ENCODE measurements at places on chromosomes 6 and 20.

DNA sequence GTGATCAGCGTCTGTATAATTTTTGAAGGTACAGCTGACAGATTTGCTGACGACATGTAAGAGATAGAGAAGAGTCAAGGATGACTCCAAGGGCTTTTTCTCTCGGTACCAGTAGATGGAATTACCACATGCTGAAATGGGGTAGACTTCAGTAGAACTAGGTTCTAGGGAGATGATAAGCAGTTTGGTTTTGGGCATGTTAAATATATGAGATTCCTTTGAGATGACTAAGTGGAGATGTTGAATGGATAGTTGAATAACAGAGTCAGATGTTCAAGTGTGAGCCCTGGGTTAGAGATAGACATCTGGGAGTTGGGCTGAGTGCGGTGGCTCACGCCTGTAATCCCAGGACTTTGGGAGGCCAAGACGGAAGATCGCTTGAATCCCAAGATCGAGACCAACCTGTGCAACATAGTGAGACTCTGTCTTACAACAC, 50.0 kb downstream of the PHF20 start:
- peak; percentile 80 for DNase-seq

- no peak for DNase-seq
Observed at GRCh38 chr6:107894809-107895396, 63.1 kb downstream of the SEC63 start.

DNA sequence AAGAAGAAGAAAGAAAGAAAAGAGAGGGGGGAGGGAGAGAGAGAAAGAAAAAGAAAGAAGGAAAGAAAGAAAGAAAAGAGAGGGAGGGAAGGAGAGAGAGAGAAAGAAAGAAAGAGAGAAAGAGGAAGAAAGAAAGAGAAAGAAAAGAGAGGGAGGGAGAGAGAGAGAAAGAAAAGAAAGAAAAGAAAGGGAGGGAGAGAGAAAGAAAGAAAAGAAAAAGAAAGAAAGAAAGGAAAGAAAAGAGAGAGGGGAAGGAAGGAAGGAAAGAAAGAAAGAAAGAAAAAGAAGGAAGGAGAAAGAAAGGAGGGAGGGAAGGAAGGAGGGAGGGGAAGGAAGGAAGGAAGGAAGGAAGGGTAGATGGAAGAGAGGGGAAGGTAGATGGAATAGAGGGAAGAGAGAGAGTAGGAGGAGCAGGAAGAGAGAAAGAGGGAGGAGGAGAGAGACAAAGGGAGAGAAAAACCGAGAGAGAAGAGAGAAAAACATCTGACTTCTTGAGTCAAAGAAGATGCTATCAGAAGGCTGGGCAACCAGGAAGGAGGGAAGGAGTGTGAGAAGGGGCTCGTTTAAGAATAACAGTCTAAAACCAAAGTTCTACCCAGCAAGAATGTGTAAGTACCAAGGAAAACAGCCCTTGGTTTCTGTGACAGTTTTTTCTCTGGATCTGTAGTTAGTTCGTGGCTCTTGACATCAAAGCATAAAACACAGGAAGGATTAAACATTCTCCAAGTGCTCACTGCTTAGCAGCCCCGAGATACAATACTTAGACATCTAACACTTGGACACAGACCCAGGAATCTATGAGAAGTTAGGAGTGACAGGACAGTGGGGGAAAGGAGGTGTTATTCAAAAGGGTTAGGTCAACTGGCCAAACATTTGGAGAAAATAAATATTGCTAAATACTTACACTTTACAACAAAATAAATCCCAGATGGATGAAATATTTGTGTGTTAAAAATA, 131.9 kb upstream of the STMND1 start:
- no peak for DNase-seq

- no peak for DNase-seq
Observed at GRCh38 chr20:19696620-19697019, 61.4 kb upstream of the RIN2 start.

DNA sequence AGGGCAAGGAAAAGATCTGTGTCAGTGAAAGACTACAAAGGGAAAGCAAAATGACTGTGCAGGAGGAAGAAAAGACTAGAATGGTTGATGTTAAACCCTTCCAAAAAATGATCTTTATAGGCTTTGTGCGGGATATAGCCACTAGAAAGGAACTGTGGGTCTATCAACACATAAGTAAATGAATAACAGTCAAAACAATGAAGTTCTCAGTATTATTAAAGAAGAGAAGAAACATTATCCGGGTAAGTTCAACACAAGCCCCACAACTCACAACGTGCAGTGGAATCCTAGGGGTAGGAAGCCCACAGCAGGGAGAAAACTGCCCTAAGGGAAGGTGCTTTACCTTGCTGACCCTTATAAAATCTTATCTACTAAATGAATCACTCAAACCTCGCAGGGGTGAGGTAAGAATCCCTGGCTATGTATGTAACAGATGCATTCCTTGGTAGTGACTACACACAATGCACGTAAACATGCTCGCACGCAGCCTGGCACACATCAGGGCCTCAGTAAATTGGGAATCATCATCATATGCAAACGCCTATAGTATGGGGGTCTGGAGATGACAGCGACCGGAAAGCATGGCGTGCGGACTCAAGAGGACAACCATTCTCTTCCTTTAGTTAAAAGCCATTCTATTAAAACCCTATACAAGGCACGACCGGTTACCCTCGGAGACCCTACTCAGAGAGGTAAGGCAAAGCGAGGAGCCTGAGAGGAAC, 11.3 kb downstream of the TFAP2A start:
- DNase-seq, result peak; percentile 62

DNA sequence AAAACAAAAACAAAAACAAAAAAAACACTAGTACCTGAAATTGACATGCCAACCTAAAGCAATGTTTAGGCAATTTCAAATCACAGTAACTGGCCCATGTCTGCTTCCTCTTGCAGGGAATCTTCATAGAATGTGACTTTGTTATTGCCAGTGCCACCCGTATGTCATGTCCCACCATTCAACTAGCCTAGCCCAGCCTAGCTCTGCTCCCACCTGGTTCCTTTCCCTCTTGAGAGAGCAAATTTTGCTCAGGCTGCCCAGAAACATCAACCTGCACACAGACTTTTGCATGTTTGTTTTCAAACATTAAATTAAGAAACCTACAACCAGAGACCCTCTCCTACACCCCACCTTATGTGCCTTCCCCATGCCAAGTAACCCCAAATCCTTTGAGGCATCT, 124.8 kb upstream of the SLC2A12 start:
- DNase-seq, result no peak

DNA sequence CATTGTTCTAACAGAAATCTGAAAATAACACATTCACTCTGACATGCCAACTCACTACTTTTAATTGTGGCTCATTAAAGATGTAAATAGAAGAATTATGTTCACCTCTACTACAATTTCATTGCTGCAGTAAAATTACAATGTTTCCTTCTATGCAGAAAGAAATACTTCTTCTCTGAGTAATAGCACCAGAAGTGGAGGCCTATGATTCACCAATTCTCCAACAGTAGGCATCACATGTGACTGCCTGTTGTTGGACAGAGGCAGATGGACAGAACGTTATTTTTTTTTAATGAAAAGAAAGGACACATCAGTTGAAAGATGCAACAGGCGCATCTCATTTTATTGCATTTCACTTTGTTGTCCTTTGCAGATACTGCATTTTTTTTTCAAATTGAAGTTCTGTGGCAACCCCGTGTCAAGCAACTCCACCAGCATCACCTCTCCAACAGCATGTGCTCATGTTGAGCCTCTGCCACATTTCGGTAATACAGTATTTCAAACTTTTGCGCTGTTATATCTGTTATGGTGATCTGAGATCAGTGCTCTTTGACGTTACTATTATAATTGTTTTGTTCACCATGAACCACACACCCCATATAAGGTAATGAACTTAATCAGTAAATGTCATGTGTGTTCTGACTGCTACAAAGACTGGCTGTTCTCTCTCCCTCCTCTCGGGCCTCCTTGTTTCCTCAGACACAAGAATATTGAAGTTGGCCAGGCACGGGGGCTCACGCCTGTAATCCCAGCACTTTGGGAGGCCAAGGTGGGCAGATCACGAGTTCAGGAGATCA, 121.4 kb downstream of the ATXN1 start:
- peak; percentile 85 for DNase-seq

DNA sequence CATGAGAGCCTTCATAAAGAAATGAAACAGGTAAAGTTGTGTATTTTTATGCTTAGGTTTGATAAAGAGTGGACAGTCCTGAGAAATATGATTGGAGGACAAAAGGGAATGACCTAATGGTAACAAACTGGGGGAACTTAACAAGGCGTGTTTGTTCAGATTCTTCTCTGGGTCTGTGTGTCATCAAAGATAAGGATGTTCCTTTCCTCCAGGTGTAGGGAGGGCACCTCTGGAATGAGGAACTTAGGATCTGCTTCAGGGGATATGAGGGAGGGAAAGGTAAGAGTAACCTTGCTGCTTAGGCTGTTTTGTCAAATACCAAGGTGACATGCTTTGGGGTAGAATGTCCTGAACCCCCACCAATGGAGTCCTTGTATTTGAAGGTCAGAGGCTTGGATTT, 291.9 kb downstream of the KCNQ5 start:
- DNase-seq, result no peak

- DNase-seq, result peak; percentile 26
Observed at GRCh38 chr6:5085648-5086293, 630 bp downstream of the PPP1R3G start.

DNA sequence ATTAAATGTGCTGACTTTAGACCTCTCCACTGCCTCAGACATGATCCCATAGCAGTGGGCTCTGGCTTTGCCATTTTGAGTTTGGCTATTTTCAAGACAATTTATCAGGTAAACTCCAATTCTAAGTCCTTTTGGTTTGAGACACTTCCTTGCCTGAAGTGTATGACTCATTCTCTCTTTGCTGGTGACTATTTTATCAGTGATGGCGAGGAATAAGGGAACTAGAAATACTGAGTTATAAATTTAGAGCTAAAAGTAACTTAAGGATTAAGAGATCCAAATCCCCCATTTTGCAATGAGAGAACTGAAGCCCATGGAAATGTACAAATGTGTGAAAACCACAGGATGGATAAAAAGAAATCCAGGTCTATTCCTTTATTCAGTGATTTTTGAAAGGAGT, 30.9 kb upstream of the CD83 start:
- no peak for DNase-seq

GRCh38 chr6:53023323-53023722, 28.2 kb upstream of the GSTA4 start:
- DNase-seq, result no peak

DNA sequence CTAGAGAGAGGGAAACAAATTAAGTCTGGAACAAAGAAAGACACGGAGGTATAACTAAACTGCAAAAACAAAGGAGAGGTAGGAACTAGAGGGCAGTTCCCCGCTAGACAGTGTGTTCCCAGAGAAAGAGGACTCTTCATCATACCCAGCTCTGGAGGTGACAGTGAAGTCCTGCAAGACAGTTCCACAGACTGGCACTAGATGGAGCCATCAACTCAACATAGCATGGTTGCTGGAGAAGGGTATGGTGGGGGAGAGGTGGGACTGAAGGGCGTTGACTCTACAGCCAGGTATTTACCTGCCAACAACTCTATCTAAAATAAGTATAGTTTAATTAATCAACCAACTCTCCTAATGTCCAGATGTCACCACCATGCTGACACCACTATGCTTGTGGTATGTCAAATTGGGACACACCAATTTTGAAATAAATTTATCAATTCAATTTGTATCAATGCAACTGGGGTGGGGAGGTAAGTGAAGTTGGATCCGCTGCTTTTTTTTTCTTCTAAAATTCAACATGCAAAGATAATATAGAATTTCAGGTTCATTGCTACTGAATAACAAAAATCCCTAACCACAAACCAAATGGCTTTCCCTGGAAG, 9.7 kb downstream of the BACH2 start:
- no peak for DNase-seq

GRCh38 chr6:157831424-157832249, 8.6 kb downstream of the SNX9 start:
- DNase-seq, result no peak

GRCh38 chr20:46483879-46484278, 29.5 kb downstream of the ZNF334 start:
- DNase-seq, result no peak

DNA sequence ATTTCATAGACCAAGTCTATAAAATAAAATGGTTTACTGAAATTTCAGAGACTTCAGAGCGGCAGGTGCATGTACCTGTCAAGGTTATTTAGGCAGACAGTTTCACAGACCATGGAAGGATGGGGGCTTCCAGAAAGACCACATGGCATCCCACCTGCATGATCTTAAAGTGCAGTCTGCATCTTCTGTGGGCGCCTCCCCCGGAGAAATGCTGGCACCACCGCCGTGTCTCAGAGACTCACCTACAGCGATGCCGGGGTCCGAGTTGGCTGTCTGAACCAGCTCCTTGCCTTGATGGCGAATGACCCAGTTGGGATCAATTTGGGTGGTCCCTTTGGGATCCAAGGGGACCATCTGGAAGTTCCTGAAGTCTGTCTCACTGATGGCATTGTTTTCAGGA, 30.6 kb downstream of the THBS2 start:
- DNase-seq, result no peak

DNA sequence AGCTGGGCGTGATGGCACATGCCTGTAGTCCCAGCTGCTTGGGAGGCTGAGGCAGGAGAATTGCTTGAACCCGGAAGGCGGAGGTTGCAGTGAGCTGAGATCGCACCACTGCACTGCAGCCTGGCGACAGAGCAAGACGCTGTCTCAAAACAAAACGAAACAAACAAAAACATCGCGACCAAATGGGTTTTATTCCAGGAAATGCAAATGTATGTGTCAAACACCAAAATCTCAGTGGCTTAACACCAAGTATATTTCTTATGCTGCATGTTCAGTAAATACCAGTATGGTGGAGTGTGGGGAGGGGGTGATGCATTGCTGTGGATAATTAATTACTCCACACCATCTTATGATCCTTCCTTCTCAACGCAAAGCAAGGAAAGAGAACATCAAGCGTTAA, 28.1 kb downstream of the ACTR5 start:
- no peak for DNase-seq

GRCh38 chr6:6201200-6201599, 119.3 kb downstream of the F13A1 start:
- no peak for DNase-seq

GRCh38 chr20:36538026-36538722, 3.1 kb upstream of the MYL9 start:
- no peak for DNase-seq

- DNase-seq, result no peak
Observed at GRCh38 chr6:45351667-45352066, 23.5 kb downstream of the RUNX2 start.

DNA sequence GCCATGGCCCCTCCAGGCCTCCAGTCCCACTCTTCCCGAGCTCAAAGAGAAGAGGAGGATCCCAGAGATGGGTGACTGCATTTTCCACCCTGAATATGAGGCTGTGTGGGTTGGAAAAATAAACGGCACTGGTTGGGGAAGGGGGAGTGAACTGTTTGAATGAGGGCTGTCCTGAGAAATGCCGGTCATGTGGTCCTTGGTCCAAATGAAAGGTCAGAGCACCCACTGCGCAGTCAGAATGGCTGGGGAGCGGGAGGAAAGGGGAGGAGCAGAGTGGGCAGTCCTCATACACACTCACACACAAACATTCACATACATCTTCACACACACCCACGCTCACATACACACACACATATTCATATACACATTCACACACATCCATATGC, 83.1 kb downstream of the MRPL14 start:
- no peak for DNase-seq
